ENCODE measurements at places on chromosomes 3 and 15.

- DNase-seq = no peak
Observed at GRCh38 chr3:46300461-46300789, 53.5 kb upstream of the CCR2 start.

DNA sequence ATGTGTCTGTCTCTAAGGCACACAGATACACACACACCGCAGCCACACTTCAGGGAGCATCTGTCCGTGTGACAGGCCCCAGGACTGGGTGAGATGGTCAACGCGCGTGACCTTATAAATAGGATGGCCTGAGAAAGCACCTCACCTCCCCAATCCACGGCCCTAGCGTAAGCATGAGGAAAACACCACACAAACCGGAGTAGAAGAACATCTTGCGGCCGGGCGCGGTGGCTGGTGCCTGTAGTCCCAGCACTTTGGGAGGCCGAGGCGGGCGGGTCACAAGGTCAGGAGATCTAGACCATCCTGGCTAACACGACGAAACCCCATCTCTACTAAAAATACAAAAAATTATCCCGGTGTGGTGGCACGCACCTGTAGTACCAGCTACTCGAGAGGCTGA, 1.6 kb downstream of the NIPA1 start:
- DNase-seq = no peak

DNA sequence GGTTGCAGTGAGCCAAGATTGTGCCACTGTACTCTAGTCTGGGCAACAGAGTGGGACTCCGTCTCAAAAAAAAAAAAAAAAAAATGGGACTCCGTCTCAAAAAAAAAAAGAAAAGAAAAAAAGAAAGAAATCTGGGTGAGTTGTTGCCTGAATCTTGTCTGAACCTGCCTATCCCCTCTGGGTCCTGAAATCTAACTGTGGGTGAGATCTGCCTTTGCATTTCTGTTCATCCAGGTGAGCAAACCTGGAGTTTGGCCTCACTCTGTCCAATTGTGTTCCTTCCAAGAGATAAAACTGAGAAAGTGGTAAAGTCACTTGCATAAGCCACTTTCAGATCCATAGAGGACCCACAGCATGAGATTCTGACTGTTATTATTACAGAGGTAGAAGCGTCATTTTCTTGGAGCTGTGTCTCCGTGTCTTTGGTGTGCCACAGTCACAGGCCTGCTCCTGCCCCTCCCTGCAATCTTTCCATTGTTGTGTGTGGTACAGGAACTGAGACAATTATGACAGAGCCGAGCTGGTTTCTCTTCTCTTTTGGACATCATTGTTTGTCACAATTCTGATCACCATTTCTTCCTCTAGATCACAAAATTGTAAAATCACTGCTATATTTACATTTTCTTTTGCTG, 235.9 kb downstream of the LPP start:
- no peak for DNase-seq

- DNase-seq = no peak
Observed at GRCh38 chr3:168162172-168162571, 66.4 kb upstream of the GOLIM4 start.

- no peak for DNase-seq
Observed at GRCh38 chr15:62147149-62147548, 17.9 kb downstream of the C2CD4B start.

DNA sequence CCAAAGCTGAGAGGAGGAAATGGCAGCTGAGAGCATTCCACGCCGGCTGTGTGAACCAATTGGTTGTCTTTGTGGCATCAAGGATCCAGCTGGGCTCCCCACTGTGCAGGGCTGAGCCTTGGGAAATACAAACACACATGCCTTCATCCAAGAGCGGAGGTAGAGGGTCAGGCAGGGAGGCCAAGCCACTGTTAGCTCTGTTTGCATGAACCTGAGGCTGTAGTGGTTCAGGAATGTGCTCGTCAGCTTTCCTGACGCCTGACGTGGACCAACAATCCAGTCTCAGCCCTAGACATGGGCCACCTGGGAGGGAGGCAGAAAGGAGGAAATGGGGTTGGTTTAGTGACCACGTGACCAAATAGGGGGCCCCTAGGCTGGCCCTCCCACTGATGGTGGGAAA, 276.9 kb downstream of the TLE3 start:
- DNase-seq = no peak

GRCh38 chr3:49170744-49171118, 667 bp upstream of the KLHDC8B start:
- no peak for DNase-seq

GRCh38 chr15:98506711-98507110, 141.6 kb upstream of the IGF1R start:
- no peak for DNase-seq

DNA sequence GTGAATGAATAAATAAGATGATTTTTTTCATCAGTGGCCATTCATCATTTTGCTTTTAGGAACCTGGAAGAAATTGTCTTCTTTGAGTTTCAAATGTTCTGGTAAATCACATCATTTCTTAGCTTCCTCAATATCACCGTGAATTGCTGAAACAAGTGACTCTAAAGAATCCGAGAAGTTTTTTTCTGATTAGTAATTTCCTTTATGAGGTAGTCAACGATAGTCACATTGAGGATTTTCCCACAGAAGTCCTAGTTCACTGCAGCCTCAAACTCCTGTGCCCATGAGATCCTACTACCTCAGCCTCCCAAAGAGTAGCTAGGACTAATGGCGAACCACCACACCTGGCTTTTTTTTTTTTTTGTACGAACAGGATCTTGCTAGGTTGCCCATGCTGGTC, 3.6 kb upstream of the TMPRSS7 start:
- DNase-seq = no peak

DNA sequence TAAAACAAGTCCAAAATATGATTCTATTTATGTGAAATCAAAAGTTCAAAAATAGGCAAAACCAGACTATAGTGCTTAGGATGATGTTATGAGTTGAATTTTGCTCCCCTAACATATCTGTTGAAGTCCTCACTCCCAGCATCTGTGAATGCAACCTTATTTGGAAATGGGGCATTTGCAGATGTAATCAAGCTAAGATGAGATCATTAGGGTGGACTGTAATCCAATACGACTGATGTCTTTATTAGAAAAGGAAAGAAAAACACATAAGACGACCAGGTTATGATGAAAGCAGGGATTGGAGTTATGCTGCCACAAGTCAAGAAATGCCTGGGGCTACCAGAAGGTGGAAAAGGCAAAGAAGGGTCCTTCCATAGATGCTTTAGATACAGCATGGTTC, 110.5 kb upstream of the CCDC39 start:
- DNase-seq = no peak

- no peak for DNase-seq
Observed at GRCh38 chr3:156298938-156299337, 178.6 kb downstream of the KCNAB1 start.

DNA sequence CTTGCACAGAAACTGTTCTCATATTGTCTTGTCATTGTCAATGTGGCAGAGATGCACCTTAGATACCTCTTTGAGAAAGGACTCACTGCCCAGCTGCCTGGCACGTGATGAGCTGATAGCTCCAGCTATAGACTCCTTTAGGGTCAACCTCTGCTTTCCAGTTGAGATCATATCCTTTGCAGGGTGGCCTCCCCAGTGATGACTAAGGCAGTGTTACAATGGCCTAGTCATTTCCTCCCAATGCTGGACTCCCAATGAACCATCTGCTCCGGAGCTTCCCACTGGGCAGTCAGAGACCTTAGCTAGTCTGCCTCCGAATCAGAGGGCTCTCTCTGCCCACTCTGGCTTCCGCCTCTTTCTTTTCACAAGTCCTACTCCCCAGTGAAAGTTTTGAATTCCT, 79.5 kb downstream of the CHRD start:
- DNase-seq = no peak

GRCh38 chr3:195769551-195769950, 42.2 kb downstream of the MUC4 start:
- DNase-seq = no peak

DNA sequence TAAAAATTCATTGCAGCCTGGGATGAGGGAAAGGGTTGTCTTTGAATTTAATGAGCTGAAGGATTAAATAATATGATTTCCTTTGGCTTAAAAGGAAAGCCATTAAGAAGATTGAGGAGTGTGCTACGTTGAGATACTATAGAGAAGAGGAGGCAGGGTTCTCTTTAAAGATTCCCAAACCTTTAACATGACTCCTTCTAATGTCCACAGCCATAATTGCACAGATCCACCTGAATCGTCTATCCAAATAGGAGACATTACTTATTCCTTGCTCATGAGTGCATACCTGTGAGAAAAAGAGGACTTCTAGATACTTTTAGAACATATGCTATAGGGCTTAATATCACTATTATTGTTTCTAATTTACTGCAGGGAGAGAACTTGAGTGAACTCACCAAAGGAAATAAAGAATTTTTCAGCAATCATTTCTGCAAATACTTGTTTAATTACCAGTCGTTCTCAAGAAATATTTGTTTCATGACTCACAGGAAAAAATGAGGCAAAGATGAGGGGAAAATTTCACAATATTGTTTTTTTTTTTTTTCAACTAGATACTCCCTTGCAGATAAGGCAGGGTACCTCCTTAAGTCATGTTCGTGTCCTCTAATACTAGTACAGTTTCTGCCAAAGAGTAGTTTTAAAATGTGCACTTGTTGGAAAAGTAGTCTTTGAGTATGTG, 8.9 kb upstream of the SUCNR1 start:
- no peak for DNase-seq

DNA sequence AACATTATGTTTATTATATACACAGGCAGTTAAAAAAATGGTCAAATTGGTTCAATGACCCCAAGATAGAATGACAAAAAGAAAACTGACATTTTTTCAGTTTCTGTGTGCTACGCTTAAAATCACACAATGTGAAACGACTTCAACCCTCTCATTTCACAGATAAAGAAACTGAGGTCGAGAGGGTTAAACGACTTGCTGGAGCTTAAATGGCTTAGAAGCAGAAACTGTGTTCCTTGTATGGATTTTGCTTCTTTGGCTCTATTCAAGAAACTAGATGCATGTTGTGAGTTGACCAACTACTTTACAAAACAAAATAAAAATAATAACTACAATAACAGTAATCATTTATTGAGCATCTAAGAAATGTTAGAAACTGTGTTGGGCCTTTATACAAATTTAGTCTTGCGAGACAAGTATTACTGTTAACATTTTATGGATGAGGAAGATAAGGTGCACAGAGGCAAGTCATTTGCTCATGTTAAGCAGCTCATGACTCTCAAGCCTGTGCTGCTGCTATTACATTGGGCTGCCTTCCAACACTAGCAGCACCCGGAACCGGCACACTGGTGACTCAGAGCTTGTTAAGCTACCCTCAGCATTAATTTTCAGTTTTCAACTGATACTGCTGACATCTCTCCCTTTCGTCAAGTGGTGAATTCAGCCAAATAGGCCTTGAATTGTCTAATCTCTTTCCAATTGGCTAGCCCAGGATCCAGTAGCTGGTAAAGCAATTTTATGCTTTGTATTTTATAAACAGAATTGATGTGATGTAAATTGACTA, 487.6 kb downstream of the NAALADL2 start:
- no peak for DNase-seq

- no peak for DNase-seq
Observed at GRCh38 chr3:46882377-46883053, 5.0 kb downstream of the PTH1R start.

DNA sequence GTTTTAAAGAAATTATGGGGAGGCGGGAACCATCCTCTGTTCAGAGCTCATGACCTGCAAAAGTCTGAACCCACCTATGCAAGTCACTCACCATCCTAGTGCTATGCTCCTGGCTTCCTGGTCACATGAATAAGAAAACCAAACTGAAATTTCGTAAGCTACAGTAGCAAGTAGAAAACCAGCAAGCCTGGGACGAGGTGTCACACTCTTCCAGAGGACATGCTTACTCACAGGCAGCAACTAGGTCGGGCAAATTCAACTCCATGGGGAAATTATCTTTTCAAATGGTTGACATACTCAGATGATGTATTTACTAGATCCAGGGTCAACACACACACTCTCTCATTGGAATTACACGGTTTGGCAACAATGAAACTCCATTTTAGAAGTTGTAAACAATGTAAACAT, 31.3 kb downstream of the LDHAL6B start:
- DNase-seq = no peak

GRCh38 chr15:63093486-63094205, 28.0 kb upstream of the LACTB start:
- peak; percentile 56 for DNase-seq

GRCh38 chr3:119604878-119605277, 7.2 kb downstream of the PLA1A start:
- DNase-seq = no peak

GRCh38 chr15:83123529-83123928, 16.1 kb downstream of the TM6SF1 start:
- no peak for DNase-seq
